ENCODE measurements at places on chromosomes 6 and 20. TPM values are rescaled to one million over a fixed set of nuclear protein-coding genes. Genes with fewer than 3 reads are reported as not detected.

Gene SIRPD
- polyA plus RNA-seq = not detected

Gene NFATC2
- 0.05 TPM for polyA plus RNA-seq

Gene PLA2G7
- 2.3 TPM for polyA plus RNA-seq

Gene CBLN4
- polyA plus RNA-seq = not detected
